ENCODE measurements at places on chromosomes 6 and 20.

DNA sequence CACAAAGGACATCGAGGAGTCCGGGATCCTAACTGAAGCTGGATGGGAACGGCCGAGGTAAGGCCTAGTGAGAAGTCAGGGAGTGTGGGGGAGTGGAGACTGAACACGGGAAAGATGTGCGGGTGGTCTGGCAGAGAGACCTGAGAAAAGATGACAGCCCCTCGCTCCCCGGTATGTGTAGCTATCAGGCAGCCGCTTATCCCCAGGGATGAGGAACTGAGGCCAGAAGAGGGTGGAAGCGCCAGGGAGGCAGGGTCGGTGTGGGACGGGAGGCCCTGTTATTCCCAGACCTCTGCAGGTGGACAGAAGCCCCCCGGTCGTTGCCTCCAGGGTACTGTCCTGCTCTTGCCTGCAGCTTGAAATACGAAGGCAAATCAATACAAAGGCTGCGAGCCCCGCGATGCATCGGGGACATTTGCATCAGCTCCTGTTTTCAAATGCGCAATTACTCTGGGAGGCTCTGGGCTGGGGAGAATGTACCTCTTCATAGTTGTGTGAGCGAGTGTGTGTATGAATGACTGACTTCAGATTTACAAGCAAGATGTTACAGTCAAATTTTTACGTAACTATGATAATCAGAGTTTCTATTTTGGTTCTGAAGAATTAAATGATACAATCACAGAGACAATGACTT lies 221.3 kb downstream of the QKI start:
- peak; percentile 20 for DNase-seq

- DNase-seq = no peak
Measured at GRCh38 chr6:80256691-80257090, 150.2 kb downstream of the BCKDHB start.

GRCh38 chr6:40391086-40391485 lies 196.1 kb downstream of the LRFN2 start:
- DNase-seq = no peak

DNA sequence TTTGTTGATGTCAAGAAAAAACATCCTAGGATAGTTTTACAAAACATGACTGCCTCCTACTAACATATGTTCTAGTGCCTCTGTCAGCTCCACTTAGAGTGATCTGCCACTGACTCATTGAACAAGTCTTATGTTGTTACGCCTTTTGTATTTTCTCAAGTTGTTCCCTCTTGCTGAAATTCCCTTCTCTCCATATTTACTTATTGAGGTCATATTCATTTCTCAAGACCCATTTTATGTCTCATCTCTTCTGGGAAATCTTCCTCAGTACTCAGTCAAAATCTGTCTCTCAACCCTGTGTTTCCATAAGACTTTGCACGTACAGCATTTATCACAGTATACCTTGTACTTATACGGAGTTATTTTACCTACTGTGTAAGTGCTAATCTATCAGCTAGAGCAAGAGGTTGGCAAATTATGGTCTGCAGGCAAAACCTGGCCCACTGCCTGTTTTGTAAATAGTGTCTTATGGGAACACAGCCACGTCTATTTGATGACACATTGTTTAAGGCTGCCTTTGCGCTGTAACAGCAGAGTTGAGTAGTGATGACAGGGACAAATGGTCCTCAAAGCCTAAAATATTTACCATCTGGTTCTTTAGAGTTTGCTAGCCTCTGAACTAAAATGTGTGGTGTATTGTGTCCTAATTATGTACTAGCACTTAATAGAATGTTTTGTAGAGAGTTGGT lies 83.4 kb downstream of the ADGRB3 start:
- no peak for DNase-seq

DNA sequence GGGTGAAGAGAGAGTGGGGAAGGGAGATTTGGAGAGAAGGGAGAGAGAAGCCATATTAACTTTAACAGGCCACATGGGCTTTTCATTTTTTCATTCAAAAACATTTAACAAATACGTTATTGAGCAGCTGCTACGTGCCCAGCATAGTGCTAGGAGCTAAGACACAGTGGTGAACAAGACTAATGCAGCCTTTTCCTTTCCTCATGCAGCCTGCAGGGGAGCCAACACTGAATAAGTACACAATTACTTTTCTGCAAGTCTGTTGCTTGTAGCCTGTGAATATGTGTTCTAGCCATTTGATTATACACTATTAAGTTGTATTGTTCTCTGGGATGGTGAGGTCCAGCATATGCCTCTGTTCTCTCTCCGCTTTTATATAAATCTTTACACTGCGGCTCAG lies 1.9 kb upstream of the BLOC1S5 start:
- no peak for DNase-seq

- DNase-seq = peak; percentile 61
Measured at GRCh38 chr6:87391334-87391733, 16.4 kb upstream of the CFAP206 start.

DNA sequence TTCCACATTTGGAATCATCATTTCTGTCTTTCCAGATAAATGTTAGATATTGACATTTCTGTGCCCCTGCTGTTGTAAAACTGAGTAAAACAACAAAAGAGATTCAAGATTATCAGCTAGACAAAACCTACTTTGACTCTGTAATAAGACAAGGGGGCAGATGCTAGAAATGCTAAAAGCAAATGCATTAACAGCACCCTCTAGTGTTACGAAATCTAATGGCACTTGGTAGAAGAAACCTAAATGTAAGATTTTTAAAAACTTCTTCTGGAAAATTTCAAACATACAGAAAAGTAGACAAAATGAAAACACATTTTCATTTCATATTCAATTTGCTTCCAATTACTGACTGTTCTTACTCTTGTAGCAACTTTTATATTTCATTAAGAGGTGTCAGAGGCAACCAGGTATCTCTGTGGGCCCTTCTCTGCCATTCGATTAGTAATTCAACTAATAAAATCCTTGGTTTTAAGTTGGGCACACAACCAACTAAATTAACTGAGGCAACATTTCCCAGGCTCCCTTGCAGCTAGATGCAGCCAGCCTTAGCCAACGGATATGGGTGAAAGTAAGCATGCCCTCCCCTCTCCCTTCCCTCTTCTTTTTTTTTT lies 45.0 kb downstream of the SLC23A2 start:
- no peak for DNase-seq

DNA sequence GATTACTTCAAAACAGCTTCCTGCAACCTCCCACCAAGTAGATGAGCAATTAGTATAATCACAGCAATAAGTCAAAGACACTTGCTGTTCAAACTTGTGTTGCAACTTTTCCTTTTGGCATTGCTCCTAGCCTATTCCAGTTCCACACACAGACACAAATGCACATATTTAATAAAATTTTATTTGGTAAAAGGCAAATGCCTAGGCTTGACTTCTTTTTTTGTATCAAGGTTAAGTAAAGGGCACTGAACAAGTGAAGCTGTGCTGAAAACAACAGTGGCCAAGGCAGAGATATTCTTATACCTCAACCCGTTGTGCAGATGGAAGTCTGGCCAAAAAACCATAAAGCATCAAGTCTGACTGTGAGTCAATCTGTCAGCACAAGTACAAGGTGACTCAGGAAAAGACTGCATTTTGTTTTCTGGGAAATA lies 708.4 kb upstream of the CITED2 start:
- no peak for DNase-seq

DNA sequence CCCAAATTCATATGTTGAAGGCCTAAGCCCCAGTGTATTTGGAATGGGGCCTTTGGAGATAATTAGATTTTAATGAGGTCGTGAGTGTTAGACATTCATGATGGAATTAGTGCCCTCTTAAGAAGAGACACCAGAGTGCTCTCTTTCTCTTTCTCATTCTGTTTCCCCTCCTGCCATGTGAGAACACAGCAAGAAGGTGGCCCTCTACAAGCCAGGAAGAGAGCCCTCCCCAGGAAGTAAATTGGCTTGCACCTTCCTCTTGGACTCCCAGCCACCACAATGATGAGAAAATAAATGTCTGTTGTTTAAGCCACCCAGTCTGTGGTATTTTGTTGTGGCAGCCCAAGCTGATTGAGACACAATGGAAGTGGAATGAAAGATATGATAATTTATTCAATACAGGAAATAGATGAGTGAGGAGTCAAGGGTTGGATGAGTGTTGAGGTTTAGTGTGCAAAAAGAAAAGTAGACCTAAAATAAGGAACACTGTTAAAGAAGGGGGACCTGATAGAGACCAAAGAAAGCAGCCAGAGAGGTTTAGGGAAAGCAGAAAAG lies 25.9 kb upstream of the ATXN1 start:
- no peak for DNase-seq

- DNase-seq = no peak
Measured at GRCh38 chr6:100657678-100658330, 193.1 kb upstream of the SIM1 start.

DNA sequence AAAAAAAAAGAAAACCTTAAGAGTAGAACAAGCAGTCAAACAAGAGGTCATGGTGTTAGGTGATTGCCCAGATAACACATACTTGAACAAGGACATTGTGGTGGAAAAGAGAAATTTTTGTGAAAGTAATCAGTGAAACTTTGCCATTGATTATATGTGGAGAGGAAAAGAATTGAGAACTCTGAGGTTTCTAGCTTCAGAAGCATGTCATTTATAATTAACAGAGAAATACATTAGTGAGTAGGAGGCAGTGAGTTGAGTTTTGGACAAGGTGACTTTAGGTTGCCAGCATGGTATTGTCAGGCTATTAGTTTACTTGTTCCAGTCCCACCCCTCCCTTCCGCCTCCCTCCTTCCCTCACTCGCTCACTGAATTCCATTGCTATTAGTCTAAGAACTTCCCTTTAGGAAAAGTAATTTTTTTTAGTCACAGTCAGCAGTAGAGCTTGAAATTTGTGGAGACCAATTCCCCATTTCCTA lies 17.2 kb downstream of the TAB2 start:
- DNase-seq = no peak

DNA sequence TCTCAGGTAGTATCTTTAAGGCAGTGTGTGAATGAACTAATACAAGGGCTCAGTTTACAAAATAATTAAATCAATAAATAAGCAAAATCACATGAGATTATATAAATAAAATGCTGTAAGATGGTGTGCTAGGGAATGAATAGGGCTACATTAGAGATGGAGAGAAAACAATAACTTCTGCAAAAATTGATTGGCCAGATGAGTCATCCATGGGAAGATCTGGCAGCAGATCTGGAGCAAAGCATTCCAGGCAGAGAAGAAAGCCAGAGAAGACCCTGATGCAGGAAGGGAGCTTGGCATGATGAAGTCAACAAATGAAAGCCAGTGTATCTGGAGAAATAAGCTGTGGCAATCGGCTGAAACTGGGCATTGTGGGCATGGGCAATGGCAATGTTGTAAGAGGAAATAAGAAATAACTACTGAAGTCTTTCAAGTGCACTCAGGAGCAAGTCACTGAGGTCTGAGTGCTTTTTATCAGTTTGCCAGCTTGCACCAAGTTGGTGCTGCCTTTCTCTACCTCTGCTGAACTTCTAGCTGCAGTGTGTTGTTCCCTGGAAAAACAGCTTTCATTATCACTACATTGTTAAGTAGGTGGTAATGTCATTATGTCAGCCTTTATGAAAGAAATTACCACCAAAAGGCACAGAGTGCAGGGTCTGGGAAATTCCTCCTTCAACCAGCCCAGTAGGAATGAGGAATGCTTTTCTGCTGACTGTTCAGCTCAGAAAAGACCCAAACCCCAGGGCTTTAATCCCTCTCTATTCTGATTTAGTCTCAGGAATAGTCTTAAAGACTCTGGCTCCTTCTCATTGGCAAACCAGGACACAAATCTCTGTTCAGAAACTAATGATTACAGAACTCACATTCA lies 231.6 kb downstream of the HTR1B start:
- DNase-seq = no peak

GRCh38 chr20:52812231-52812847 lies 159.8 kb upstream of the TSHZ2 start:
- DNase-seq = peak; percentile 27

GRCh38 chr6:46221222-46221793 lies 50.5 kb upstream of the ENPP5 start:
- no peak for DNase-seq
